MCF 10A (cell line): ENCODE measurements at places on chromosomes 11 and 22.

DNA sequence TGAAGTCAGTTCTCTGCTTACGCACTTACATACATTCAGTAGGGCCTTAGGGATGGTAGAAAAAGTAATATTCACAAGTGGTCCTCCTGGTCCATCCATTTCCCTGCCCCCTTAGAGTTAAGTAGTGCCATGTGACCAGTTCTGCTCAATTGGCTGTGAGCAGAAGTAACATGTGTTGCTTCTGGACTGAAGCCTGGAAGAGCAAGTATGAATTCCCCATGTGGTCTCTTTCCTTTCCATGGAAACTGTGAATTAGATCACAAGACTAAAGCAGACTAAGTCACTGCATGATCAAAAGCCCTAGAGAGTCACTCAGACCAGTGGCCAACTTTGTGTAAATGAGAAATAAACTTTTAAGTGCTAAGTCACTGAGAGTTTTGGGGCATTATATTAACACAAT, 341.7 kb upstream of the CADM1 start:
- DNase-seq = no peak

GRCh38 chr11:123799438-123799837, 6.7 kb downstream of the OR6M1 start:
- no peak for DNase-seq

GRCh38 chr11:47215366-47215910, 664 bp downstream of the DDB2 start:
- peak; percentile 73 for DNase-seq

- DNase-seq = peak; percentile 89
These were observed at the start of gene ADAMTS15 for GRCh38 chr11:130448416-130449309. TSS of gene ADAMTS15 (plus strand) at chr11:130448645. CDS start at chr11:130448974, 329 bp downstream.

DNA sequence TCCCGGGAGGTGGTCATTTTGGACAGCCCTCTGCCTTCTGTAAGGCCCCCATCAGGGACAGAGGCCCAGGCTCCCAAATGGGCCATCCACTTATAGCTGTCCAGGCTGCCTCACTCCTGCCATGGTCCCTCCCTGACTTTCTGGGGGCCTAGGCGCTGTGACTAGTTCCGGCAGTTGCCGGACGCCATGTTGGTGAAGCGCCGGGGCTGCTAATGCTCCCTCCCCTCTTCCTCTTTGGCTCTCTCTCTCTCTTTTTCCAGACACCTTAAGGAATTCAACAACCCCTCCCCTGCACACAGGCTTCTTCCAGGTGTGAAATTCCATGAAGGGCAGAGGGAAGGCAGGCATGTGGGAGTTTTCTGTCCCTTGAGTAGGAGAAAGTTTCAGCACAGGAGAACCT, 445.6 kb downstream of the SOX6 start:
- no peak for DNase-seq

- DNase-seq = no peak
These were observed 71.2 kb downstream of the KIRREL3 start for GRCh38 chr11:126929179-126930061.

DNA sequence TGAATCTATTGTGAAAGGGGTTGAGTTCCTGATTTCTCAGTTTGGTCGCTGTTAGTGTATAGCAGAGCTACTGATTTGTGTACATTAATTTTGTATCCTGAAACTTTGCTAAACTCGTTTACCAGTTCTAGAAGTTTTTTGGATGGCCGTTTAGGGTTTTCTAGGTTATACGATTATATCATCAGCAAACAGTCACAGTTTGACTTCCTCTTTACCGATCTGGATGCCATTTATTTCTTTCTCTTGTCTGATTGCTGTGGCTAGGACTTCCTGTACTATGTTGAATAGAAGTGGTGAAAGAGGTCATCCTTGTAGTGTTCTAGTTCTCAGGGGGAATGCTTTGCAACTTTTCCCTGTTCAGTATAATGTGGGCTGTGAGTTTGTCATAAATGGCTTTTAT, 24.6 kb upstream of the OOSP4B start:
- no peak for DNase-seq

- DNase-seq = no peak
These were observed 14.1 kb downstream of the LPXN start for GRCh38 chr11:58561394-58562098.

DNA sequence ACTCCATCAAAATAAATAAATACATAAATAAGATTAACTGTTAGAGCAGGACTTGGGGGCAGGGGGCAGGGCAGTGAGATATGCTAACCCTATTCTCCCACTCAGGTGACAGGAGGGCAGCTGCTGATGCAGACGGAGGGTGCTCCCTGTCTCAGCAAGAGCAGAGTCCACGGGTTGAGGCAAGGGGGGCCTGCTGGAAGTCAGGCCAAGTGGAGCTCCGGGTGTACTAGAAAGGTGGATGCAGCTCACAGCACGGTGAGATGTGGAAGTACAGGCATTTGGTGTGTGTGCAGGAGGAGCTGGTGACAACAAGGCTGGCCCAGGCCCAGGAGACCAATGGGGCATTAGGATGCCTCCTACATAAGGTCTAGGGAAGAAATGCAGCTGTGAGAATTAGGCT, 467.3 kb upstream of the B3GAT1 start:
- no peak for DNase-seq

- DNase-seq = no peak
These were observed 3.7 kb upstream of the TIRAP start for GRCh38 chr11:126279191-126279590.

DNA sequence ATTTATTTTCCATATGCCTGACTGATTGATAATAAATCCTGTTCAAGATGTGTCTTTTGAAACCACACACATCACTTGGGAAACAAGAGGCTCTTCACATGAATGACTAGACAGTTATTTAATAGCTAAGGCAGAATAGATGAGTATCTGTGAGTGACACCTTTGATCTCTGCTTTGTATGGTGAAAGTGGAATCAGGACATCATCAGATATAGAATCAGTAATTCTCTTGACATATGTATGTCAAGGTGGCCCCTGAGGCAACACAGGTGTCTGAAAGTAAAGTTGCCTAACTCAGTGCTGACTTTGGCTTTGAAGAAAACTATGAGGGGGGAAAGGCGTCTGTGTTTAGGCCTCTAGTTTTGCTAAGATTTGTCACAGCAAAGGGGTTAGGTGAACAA, 11.5 kb upstream of the CASP4 start:
- DNase-seq = no peak

DNA sequence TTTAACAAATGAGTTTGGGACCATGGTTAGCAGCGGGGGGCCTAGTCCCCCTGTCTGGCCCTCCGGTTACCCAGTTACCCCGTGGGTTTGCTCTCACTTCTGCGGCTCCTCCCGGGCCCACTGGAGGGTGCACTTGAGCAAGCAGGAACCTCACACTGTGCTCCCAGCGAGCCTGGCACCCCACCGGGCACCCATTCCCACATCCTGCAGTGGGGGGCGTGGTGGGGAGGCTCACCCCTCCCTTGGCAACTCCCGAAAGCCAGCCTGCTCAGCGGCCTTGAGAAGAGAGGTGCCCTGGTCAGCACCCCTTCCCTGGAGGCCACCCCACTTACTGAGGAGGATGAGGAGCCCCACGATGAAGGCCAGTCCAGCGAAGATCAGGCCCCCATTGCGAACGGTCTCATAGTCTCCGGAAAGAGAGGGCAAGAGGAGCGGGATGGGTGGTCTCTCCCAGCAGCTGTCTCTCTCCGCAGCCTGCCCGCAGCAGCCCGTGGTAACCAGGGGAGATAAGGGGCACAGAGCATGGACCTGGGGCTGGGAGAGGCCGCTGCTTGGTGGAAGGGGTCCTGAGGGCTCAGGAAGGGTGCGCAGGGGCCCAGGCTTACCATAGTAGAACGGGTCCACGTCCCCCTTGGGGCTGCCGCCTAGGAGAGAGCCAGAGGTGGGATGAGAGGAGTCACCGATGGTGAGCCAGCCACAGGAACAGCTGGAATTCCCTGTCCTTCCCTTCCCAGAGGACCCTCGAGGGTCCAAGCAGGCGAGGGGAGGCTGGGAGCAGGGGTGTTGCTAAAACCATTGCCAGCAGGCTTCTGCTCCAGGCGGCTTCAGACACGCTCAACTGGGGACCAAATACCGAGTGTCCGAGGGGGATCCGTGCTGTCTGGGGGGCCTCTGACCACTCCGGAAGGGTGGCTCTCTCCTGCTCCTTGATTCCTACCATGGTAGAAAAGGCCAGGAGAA, 2.2 kb downstream of the FXYD2 start:
- peak; percentile 40 for DNase-seq

GRCh38 chr11:90223248-90223585, 368 bp upstream of the CHORDC1 start:
- DNase-seq = no peak

- DNase-seq = no peak
These were observed 154.1 kb upstream of the SNX19 start for GRCh38 chr11:131070365-131070764.

DNA sequence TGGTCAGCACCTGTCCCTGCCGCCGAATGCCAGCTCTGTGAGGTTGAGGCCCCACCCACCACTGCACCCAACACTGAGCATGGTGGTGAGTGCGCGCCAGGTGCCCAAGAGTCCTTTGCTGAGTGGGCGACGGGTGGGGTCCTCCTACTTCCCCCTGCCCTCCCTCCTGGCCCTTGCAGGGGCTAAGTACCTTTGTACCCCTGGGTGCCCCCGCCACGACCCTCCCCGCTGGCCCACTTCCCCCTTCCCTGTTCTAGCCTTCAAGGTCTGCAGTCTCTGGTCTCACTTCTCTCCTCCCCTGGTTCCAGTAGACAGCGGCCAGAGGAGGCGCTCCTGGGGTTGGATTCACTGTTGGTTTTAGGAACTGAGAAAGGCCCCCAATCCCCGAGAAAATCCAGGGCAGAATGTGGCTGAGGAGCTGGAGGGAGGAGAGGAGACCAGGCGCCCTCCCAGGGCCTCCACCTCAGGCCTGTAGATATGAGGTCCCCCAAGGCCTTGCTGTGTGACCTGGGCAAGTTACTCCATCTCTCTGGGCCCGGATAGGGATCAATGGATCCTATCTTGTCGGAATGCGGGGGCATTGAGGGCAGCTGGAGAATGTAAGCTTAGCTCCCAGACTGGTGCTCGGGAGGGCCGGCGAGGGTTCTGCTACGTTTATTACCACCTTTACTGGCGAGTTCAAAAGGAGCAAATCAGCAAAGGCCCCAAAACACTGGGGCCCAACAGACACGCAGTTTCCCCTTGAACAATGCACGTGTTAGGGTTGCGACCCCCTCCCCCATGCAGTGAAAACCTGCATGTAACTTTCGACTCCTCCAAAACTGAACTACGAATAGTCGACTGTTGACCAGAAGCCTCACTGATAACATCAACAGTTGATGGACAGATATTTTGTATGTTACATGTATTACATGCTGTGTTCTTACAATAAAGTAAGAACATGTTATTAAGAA, 31.9 kb upstream of the SMIM38 start:
- DNase-seq = no peak

GRCh38 chr11:57547854-57548377, 10.5 kb downstream of the SMTNL1 start:
- no peak for DNase-seq

GRCh38 chr11:129731316-129731715, 84.3 kb upstream of the TMEM45B start:
- peak; percentile 94 for DNase-seq

- peak; percentile 70 for DNase-seq
These were observed 855 bp upstream of the MS4A5 start for GRCh38 chr11:60428517-60428916.

DNA sequence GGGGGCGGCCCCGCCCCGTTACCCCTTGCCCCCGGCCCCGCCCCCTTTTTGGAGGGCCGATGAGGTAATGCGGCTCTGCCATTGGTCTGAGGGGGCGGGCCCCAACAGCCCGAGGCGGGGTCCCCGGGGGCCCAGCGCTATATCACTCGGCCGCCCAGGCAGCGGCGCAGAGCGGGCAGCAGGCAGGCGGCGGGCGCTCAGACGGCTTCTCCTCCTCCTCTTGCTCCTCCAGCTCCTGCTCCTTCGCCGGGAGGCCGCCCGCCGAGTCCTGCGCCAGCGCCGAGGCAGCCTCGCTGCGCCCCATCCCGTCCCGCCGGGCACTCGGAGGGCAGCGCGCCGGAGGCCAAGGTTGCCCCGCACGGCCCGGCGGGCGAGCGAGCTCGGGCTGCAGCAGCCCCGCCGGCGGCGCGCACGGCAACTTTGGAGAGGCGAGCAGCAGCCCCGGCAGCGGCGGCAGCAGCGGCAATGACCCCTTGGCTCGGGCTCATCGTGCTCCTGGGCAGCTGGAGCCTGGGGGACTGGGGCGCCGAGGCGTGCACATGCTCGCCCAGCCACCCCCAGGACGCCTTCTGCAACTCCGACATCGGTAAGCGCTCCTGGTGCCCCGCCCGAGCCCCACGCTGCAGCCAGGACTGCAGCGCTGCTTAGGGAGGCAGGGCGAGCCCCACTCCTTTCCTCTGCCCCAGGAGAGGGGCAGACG, at the start of gene TIMP3:
TSS of gene TIMP3 (plus strand) at position 169 of the 700 bp plus-strand sequence. CDS start at position 466, 297 bp downstream.
- peak; percentile 35 for DNase-seq

DNA sequence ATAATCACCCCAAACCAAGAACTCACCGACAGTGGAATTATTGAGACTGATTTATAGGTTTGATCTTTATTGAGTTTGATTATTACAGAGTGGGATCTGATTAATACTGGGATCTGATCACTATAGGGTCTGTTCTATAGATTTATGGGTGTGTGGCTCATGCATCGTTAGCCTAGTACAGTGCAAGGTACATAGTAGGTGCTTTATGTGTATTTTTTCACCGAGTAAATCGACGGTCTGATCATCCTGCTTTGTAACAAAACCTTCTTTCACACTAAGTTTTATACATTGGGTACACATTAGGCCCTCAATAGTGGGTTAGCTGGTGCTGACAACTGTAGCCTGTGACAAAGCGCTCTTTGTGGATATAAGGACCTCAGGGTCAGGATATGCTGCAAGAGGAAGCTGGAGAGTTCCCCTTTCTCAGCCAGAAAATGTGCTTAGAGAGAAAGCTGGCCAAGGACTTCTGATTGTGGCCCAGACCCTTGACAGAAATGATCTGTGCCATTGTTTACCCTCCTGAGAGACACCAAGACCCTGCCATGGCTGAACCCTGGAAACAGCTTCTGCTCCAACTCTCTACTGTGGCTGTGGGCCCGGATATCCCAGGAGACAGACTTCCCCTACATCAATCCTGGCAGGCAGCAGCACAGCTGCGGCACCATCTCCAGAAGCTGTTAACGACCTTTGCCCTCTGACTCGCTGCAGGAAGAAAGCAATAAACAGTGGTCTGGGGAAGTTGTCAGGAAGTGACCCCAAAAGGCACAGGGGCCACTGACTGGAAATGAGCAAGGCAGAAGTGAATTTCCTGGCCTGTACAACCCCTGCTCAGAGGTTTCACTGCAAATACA, 16.1 kb upstream of the TPP1 start:
- no peak for DNase-seq

DNA sequence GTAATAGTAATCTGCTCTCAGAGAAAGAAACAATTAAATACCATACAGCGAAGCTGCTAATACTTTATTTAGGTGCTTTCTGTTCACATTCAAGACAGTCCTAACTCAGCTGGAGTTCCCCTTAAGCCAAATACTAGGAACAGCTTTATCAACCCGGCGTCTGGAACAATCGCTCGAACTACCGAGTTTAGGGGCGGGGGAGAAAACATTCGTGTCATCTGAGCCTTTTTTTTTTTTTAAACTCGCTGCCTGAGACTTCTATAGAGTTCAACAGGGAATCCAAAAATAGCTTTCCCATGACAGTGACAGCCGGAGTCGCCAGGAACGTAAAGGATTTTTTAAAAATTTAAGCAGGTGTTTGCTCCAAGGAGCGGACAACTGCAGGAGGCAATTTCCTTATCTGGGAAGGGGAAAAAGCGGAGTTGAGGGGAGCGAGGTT, 852 bp downstream of the TRAF6 start:
- peak; percentile 34 for DNase-seq
